ENCODE measurements at places on chromosomes 12 and 14.

- DNase-seq: no peak
Measured at GRCh38 chr12:29286081-29286790, 94.7 kb downstream of the ERGIC2 start.

DNA sequence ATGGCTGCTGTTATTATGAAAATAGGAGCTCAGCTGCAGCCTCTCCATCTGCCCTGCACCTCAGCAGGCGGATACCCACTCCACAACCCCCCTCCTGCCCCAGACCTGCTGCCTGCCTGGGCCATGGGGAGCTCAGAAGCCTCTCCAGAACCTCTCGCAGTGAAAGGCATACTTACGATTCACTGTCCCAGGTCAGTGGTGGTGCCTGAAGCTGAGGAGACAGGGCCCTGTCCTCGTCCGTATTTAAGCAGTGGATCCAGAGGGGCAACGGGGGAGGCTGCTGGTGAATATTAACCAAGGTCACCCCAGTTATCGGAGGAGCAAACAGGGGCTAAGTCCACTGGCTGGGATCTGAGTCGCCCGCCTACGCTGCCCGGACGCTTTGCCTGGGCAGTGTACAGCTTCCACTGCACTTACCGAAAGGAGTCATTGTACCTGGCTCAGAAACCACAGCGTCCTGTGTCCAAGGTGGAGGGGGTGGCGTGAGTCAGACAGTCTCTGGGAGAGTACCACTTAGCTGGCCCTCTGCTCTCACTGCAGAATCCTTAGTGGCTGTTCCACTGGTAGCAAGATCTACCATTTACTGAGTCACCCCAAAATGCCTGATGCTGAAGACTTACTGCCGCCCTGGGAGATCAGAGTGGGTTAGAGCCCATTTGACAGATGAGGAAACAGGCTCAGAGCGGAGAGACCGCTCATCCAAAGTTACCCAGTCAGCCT is at the start of gene SERPINA1:
TSS of gene SERPINA1 (minus strand) at position 219 of the 720 bp plus-strand sequence. CDS start 5,365 bp downstream, outside the sequence.
- no peak for DNase-seq

DNA sequence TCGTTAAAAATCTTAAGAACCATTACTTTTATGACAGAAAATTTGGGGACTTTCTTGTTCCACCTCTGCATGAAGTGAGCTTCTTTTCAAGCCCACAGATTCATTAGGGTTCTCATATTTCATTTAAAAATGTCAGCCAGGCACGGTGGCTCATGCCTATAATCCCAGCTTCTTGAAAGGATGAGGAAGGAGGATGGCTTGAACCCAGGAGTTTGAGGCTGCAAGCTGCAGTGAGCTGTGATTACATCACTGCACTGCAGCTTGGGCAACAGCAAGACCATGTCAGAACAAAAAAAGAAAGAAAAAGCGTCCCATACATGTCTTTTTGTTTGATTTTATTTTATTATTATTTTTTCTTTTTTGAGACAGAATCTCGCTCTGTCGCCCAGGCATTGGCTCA is 43.4 kb upstream of the ATF1 start:
- no peak for DNase-seq

GRCh38 chr12:32600681-32601080 is 78.4 kb upstream of the DNM1L start:
- DNase-seq: no peak

All from amygdala (tissue), 56 donors.